Stimulated activated CD4-positive, alpha-beta T cell treated with anti-CD3 and anti-CD28 coated beads, Interleukin-4, amount 100 ng/mL, for 48 hours (primary cell): ENCODE measurements at places on chromosomes 2 and 18.

GRCh38 chr18:63058521-63058920, 261.0 kb downstream of the BCL2 start:
- DNase-seq, result no peak

- DNase-seq, result no peak
Observed at GRCh38 chr2:215740071-215740470, 273.3 kb downstream of the MREG start.

DNA sequence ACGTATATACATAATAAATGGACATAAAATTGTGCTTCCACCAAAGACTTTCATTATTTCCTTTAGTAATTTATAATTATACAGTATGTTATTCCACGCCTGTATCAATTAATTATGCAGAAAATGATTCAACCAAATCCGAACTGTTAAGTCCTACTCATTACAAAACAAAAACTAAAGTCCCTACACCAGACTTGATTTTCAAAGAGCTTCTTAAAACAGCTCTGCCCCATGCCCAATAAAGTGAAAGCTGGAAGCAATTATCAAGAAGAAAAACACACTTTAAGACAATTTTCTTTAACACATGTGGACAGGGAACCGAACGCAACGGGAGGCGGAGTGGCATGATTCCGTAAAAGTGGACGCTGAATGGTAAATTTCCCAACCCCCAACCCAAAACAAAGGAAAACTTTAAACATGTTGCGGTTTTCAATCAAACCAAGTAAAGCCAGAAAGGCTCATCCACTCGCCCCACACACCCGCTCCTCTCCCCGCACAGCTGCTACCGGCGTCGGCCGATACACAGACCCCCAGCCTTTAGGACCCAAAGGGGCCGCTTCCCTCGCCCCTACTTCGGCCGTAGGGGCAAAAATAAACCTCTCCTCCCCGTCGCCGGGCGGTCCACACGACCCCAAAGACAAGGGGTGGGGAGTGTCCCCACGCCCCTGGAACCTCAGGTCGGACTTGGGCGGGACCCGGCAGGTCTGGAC, 705 bp downstream of the YES1 start:
- no peak for DNase-seq

DNA sequence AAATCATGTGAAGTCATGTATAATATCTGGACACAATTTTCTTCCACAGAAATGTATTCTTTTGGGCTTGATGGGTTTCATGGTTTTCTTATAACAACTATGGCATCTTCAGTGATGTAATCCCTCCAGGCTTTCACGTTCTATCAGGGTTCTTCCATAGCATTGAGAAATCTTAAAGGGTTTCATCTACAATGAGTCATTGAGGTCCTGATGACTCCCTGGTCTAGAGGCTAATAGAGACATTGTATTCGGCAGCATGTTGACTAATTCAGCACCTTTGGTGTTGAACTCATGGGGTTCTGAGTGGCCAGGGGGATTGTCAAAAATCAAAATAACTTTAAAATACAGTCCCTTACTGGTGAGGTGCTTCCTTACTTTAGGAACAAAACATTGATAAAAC, 614.0 kb upstream of the CRIM1 start:
- no peak for DNase-seq

DNA sequence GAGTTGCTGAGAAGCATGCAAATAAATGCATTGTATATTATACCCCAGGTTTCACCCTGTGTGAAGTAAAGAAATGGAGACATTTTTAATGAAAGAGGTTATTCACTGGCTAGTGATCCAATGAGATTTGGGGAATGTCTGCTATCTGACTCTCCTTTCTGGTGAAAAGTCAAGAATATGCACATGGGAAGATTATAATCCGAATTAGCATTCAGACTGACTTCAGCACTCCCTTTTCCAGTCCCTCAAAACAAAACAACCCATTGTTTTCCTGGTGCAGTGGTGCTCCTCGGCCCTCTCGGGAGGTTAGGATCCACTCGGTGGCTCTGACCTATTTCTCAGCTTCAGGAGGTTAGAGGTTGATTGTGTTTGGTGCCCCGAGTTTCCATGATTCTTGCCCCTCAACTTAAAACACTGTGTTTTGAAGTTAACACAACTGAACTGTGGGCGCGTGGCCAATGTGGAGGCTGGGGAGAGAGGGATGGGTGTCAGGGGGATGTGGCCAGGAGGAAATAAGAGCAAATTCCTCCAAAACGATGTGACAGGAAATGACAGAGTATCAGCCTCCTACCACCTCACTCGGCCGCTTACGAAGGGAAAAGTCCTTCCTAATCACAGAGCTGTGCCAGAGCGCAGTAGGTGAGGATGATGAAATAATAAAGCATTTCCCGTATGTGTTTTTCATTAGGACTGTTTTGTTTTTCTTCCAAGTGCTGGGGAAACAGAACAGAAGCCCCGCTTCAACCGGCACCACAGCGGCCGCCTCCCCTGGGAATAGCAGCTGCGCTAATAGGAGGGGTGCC, 440.1 kb downstream of the MTX2 start:
- no peak for DNase-seq

- DNase-seq, result no peak
Observed at GRCh38 chr18:56649996-56650395, 1.2 kb upstream of the WDR7 start.

DNA sequence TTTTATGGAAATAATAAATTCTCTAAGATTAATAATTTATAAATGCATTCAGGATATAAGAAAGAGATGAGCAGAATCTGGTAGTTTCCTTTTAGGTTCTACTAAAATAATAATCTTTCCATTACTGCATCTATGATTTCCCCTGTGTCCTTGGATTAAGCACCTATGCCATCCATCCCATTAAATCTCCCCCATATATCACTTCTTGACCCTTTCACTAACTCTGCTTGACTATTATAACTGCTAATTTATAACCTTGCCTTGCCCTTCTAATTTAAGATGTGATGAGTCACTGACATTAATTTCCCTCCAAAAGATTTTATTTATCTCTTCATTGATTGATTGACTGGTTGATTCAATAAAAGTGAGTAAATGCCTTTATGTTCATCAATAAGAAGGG, 348.3 kb upstream of the LRATD1 start:
- no peak for DNase-seq

DNA sequence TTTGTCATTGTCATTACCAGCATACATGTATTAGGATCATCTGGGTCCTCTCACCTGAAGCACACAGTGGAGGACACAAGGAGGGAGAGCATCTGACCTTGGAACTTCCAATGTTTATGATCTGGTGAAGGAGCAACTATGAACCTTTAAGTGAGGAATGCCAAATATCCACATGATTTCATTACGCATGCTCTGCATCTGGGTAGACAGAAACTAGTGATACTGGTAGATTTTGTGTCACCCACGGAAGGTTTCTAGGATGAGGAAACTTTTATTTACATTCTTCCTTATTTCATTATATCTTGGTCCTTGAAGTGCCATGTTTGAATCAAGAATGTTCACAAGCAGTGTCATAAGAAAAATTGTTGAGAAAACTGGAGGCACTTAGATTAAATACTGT, 32.1 kb downstream of the SPC25 start:
- DNase-seq, result no peak

DNA sequence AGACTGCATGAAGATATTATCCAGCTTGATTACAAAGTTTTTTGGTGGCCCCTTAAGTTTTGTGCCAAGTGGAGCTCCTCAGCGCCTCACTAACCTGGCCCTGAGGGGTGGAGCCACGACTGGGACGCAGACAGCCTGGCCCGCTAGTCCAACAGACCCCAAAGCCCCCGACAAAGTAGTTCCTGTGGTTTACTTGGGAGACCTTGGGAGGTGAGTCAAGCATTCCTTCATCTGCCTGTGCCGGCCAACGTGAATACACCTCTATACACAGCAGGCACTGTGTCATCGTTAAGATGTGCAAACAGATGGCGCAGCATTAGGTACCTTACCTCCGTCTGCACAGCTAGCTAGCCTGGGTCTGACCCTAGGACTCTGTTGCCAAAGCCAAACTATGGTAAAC, 55.0 kb upstream of the LAMA1 start:
- no peak for DNase-seq

GRCh38 chr18:36711014-36711725, 117.6 kb downstream of the TPGS2 start:
- DNase-seq, result no peak

GRCh38 chr2:20516291-20516645, 69.4 kb downstream of the RHOB start:
- no peak for DNase-seq

GRCh38 chr2:55609938-55610578, 7.4 kb downstream of the PPP4R3B start:
- no peak for DNase-seq

DNA sequence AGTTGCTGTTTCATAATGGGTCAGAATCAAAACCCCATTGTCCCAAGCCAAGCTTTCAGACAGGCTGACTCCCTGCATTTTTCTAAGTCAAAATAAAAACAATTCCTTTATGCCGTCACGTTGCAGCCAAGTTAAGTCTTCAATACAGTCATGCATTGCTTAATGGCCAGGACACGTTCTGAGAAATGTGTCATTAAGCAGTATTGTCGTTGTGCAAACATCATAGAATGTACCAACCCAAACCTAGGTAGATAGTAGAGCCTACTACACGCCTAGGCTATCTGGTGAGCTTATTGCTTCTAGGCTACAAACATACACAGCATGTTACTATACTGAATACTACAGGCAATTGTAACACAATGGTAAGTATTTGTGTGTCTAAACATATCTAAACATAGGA, 160.4 kb upstream of the FOSL2 start:
- DNase-seq, result no peak

GRCh38 chr2:42922790-42923579, 130.6 kb upstream of the HAAO start:
- DNase-seq, result no peak

GRCh38 chr2:63023444-63023843, 27.2 kb upstream of the OTX1 start:
- no peak for DNase-seq

DNA sequence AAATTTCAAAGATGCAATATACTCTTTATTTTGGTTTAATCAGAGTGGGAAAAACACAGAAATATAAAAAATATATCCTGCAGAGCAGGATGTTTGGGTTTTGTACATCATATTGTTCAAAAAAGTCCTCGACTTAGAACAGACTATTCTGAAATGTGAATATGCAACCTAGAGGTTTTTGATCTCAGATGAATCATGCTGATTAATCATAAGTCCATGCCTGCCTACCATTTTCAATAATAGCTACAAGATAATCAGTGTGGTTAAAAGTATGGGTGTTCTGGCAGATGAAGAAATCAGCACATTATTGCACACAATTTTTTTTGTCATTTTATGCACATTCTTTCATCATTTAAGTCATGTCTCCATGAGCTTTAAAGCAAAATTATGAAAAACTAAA, 1261.0 kb upstream of the NXPH2 start:
- DNase-seq, result no peak

DNA sequence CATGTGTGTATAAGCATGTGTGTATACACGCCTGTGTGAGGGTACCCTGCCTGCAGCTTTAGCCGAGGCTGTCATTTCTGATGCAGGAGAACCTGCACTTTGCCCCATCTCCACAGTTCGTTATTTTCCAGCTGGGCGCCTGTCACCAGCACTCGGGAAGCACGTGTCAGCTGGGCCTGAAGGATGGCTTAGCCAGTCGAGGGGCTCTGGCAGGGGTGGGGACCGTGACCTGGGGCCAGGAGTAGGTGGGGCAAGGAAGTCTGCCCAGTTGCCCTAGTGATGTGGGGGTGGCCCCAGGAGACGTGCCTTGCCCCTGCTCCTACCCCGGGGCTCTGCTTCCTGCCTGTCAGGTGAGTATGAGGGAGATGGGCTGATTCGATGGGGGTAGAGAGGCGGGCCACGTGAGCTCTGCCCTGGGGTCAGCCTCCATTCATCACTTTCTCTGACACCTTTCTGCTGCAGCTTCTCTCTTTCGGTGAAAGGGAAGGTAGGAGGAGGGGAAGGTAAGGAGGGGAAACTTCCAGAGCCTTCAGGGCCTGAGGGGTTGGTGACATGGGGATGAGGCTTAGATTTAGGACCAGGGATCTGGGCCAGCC, 130.6 kb upstream of the SKOR2 start:
- DNase-seq, result no peak

DNA sequence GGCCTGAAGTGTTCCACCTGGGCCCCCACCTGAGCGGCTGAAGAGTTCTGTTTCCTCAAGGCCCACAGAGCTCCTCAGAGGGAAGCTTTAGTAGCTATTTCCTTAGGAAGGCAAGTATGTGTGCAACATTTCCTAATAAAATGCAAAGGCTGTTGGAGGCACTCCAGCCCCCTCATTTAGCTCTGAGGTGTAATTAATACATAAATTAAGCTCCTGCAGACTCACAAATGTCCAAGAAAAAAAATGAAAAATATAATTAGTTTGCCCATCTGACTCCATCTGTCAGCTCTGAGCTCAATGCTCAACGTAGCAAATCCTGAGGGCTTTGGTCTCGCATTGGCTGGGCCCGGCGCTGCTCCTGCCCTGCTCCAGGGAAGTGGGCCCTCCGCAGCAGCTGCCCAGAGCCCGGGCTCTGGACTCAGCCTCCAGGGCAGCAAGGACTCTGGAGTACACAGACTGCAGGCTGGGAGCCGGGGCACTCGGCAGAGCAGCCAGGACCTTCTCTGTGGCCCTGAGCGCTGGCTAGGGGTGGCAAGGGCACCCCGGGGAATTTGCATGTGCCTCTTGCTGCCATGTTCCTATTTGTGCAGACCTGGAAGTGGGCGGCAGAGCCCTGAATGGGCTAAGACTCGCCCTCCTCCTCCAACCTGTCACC, 23.4 kb upstream of the C1QL2 start:
- no peak for DNase-seq

- DNase-seq, result no peak
Observed at GRCh38 chr2:211985393-211985792, 553.2 kb downstream of the ERBB4 start.

- DNase-seq, result no peak
Observed at GRCh38 chr2:25257931-25258846, 83.5 kb downstream of the DNMT3A start.

GRCh38 chr2:68857855-68858456, 13.2 kb downstream of the BMP10 start:
- no peak for DNase-seq

DNA sequence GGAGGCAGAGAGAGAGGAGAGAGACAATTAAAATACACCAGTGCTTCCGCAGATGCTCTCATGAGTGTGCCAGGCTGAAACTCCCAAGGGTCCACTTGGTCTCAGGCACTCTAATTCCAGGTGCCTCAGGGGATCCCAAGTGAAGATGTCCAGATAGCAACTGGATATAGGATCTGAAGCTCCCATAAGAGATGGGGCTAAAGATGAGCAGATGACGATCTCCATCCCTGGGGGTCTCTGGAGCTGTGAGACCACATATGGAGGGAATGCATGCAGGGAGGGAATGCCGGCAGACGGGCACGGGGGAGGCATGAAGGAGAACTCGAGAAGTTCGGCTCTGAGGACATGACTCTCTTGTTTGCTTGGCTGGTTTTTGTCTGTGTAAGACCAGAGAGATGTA, 223.7 kb upstream of the RAB6C start:
- no peak for DNase-seq

DNA sequence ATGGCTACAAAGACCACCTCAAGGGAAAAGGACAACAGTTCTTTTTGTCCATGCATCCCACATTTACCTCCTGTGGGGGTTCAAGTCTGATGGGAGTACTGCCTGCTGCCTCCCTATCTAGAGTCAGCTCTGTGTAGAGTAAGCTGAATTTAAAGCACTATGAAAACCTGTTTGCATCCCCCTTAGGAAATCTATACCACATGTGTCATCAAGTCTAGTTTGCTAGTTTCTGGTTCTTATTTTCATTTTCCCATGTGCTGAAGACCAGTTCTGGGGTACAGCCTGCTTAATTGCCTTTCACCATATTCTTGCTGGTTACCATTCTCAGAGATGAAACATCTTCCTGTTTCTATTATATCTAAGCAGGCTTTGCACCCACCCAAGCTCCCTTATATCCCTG, 470.3 kb downstream of the MBD2 start:
- DNase-seq, result no peak

- DNase-seq, result no peak
Observed at GRCh38 chr18:46335534-46336101, 231.4 kb downstream of the HAUS1 start.
